HS-5 (cell line): ENCODE measurements at places on chromosomes 6 and 20.

- DNase-seq: no peak
Measured at GRCh38 chr6:27847706-27848105, 64.5 kb downstream of the OR2B2 start.

DNA sequence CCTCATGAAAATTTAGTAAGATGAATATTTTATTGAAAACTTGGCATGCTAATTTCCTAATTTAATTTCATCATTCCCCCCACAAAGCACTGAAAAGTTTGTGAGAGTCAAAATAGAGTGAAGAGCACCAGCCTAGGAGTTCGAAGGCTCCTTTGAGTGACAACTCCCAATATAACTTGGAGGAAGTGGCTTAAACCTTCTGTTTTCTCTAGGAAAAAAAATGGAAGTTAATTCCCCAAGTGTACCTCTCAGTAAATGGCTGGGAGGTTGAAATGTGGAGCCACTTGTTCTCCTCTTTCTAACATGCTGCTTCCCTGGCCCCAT is 107.3 kb downstream of the MAP3K7 start:
- no peak for DNase-seq

DNA sequence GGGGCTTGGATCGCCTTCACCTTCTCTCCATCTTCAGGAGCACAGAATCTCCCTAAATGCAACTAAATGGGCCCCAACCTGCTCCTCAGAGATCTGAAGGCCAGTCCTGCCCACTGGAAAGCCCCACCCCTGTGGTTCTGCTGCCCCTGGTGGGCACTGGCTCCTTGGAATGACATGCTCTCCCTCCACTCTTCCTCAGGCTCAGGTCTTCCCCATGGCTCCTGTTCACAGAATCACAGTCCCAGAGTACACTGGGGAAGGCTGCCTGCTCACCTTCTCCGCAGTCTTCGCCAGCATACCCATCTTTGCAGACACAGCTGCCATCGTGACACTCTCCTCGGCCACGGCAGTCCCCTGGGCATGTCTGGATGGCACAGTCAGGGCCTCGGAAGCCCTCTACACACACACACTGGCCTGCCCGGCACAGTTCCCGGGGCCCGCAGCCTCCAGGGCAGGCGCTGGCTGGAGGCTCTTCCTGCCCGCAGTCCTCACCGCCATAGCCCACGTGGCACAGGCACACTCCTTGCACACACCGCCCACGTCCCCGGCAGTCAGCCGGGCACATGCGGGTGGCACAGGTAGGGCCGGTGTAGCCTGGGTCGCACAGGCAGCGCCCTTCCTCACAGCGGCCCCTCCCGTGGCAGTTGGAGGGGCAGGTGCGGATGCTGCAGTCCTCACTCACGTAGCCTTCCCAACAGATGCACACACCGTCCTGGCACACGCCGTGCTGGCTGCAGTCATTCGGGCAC is 13.6 kb downstream of the TNXB start:
- no peak for DNase-seq

GRCh38 chr6:21367148-21367547 is 226.4 kb upstream of the SOX4 start:
- DNase-seq: no peak

GRCh38 chr6:32254761-32255198 is 30.9 kb upstream of the NOTCH4 start:
- DNase-seq: no peak

GRCh38 chr6:138999949-139000725 is 12.1 kb upstream of the REPS1 start:
- no peak for DNase-seq

DNA sequence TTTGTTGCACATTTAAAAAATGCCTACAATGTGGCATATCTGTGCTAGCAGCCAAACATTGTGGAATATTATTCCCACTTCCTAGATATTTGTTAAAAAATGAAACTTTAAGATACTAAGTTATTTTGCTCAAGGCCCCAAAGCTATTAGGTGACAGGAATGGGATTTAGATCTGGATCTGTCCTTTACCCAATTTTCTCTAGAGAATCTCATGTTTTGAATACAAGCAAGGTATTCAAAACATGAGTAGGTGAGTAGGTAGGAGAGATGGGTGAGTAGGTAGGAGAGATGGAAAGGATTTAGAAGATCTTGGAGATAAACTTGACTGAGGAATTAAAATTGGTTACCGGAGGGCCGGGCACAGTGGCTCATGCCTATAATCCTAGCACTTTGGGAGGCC is 61.2 kb upstream of the AKIRIN2 start:
- DNase-seq: no peak

GRCh38 chr6:21441386-21441785 is 152.2 kb upstream of the SOX4 start:
- DNase-seq: no peak

GRCh38 chr6:159107451-159108260 is 61.5 kb upstream of the FNDC1 start:
- DNase-seq: no peak

DNA sequence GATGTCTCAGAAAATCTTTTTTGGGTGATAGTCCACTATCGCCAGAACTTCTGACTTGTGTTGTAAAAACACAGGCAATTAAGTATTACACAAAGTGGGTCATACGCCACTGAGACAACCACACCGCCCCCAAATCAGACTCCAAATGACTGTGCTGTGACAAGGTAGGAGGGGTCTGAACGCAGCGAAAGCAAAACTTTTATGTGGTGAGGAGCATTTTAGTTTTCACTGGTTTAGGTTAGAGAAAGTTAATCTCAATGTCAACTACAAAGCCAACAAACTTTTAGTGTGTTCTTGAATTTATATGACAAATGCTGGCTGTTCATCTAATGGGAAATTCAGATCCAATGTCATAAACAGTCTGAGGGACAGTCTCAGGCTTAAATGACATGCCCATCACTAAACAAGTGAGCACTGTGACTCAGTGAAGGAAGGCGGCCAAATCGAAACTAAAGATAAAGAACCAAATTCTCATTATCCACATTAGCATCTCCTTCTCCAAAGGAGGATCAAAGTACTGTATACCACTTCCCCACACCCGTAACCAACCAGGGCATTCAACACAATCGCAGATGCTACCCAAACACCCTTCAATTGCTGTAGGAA is 186.7 kb downstream of the GJA10 start:
- DNase-seq: no peak

- DNase-seq: no peak
Measured at GRCh38 chr20:19830211-19830785, 72.2 kb downstream of the RIN2 start.

GRCh38 chr20:64106435-64106961 is 867 bp downstream of the NPBWR2 start:
- DNase-seq: no peak

DNA sequence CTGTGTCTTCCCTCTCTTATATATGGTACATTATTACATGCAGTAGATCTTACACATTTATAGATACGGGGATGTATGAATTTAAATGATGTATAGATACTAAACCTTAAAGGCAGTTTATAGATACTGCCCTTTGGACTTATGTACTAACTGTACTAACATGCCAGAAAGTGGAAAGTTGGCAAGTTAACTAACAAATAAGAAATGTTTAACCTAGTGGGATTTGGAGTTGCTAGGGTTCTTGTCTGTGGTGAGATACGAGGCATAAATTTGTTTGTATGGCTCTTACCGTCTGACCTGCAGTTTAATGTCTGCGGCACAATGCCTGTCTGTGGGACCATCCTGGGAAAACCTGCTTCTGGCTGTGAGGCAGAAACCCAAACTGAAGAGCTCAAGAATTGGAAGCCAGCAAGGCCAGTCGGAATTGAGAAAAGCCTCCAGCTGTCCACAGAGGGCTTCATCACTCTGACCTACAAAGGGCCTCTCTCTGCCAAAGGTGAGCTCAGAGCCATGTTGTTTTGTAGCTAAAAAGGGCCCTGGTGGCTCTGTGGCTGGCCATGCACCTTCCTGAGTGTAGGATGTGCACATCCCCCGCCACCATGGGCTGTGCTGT is 62.9 kb upstream of the SLC22A1 start:
- no peak for DNase-seq

- DNase-seq: no peak
Measured at GRCh38 chr6:35419417-35419816, 32.7 kb upstream of the FANCE start.
